Activated T-cell treated with anti-CD3 and anti-CD28 coated beads, Interleukin-2, amount 50 U/mL, for 24 hours (primary cell): ENCODE measurements at places on chromosomes 5 and 9.

DNA sequence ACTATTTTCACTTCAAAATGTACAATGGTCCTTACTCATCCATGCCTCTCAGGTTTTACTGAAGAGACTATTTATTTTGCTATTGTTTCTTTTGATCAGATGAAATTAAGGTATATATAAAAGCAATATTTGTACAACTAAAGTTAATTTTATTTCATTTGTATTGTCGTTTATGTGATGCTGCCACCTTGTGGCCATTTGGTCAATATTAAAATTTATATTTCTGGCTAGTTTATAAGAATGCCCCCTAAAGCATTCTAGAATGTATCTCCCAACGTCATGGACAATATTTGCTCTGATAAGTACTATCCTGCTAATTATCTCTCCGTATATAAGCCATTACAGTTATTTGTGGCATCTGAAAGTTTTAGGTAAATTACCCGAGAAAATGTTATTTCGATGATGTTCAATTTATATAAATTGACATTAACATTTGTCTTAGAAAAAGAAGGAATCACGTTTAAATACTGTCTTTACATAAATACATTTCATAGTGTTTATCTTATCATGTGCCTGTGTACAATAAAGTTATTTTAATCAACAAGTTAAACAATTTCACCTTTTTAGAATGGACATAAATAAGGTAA, 680.0 kb downstream of the TAF11L14 start:
- H3K27me3 ChIP-seq, result no peaks in the 10 kb centered on the region
- H3K4me1 ChIP-seq, result no peaks in the 10 kb centered on the region
- no peak for DNase-seq
- no peak overlapping the region for H3K4me3 ChIP-seq
- no peaks in the 10 kb centered on the region for H3K36me3 ChIP-seq

DNA sequence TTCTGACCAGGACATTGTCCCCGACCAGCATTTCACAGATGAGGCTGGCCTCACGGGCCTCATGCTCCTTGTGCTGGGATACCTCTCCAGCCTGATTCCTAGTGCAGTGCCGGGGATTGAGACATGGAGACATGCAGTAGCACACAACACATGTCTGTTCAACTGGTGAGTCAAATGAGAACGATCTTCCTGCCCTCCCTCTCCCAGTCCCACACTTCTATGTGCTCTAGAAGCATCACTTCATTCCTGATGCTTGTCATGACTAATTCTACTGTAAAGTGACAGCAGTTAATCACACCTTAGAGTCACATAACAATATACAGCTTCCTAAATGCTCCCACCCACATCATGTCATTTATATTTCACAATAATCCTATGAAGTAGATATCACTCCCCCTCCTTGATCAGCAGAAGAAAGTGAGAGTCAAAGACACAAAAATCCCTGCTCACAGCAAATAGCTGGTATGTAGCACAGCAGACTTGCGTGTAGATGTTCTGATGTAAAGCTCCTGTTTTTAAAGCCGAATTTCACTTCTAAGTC, 101.8 kb downstream of the CCDC192 start:
- DNase-seq, result no peak
- no peaks in the 10 kb centered on the region for H3K4me1 ChIP-seq

GRCh38 chr5:102668220-102668932, 86.7 kb upstream of the PAM start:
- peaks cover 29% of the 10 kb centered on the region for H3K27me3 ChIP-seq
- DNase-seq, result no peak
- no peaks in the 10 kb centered on the region for H3K36me3 ChIP-seq
- no peak overlapping the region for H3K4me3 ChIP-seq

DNA sequence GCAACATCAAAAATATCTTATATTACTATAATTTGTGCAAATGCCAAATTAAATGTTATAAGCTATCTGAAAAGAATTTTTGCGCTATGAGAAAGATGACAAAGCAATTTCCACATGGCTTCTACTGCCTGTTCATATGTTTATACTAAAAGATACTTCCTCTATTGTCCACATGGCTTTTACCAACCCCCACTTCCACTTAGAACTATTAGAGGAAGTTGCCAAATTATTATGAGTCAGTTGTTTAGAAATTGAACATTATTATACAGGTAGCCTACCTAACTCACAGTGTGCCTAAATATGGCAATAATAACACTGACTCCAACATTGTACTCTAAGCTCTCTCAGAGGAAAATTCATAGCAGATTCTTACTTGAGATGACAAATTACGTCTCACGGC, 37.6 kb upstream of the SLC27A6 start:
- H3K4me3 ChIP-seq, result no peak overlapping the region
- no peak overlapping the region for H3K27ac ChIP-seq
- no peak for DNase-seq

DNA sequence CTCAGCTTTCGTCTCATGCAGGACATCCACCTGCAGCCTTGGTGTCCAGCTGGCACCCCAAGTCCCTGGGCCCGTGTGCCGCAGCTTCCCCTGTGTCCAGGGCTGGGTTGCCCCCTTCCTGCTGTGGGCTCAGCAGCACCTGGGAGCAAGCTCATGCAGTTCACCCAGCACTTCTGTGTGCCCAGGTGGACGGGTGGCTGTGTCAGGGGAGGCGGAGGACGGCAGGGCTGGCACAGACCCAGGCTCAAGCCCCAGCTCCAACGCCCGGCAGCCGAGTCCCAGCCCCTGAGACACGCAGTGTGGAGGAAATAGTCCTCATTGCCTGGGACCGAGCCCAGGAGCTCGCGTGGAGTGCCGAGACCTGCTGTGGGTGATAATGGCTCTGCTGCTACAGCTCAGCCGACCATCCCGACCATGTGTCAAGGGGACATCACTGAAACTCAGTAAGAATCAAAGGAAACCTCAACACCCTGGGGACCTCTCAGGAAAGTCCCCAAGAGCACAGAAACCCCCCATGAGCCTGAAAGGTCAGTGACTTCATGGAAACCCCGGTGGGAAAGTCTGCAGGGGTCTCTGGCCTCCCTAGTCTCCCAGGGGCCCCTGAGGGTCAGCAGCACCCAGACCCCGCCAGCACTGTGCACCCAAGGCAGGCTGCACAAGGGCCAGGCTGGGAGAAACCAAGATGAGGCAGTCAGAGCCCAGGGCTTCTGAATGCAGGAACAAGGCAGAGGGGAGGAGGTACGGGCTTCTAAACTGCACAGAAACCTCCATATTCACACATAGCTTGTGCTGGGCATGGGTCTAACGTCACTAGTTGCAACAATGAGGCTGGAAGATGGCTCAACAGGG, 38.8 kb downstream of the LPCAT1 start:
- peak overlapping the region; percentile 81 for H3K27ac ChIP-seq
- H3K4me3 ChIP-seq, result no peak overlapping the region
- no peak for DNase-seq
- H3K4me1 ChIP-seq, result peaks cover 38% of the 10 kb centered on the region

DNA sequence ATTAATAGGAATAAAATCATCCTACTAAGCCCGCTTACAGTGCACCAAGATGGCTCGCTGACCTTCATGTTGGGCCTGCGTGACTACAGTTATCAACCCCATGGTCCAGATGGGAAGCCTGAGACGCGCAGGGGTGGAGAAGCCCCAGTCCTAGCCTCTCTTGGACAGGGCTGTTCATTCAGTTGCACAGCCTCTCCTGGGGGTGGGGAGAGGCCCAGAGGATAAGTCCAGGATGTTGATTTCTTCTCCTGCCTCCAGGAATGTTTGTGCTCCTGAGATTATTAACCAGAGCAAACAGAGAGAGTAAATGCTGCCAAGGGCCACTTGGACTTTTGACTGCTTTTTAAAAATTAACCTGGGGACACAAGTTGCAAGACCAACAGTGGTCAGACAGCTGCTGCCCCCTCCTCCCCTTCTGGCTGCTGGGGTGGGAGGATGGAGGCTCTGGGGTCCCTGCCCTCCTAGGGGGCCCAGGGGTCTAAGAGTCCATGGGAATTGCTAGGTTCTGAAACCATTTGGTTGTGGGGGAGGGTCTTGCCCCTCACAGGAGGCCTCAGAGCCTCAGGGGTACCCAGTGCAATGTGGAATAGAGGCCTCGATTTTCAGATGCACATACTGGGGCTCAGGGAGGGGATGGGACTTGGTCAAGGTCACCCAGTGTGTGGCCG, 2.8 kb upstream of the AMBP start:
- H3K4me3 ChIP-seq, result no peak overlapping the region
- H3K36me3 ChIP-seq, result no peaks in the 10 kb centered on the region
- peaks cover 2% of the 10 kb centered on the region for H3K27me3 ChIP-seq
- no peak overlapping the region for H3K27ac ChIP-seq
- DNase-seq, result no peak

- peaks cover 7% of the 10 kb centered on the region for H3K4me1 ChIP-seq
- no peaks in the 10 kb centered on the region for H3K36me3 ChIP-seq
- H3K27ac ChIP-seq, result no peak overlapping the region
- H3K4me3 ChIP-seq, result no peak overlapping the region
- H3K27me3 ChIP-seq, result peaks cover 43% of the 10 kb centered on the region
Observed at GRCh38 chr5:150082374-150082773, 4.0 kb downstream of the CSF1R start.

GRCh38 chr9:105023788-105024187, 95.8 kb upstream of the ABCA1 start:
- H3K27ac ChIP-seq, result no peak overlapping the region
- no peak for DNase-seq
- no peaks in the 10 kb centered on the region for H3K4me1 ChIP-seq
- H3K36me3 ChIP-seq, result no peaks in the 10 kb centered on the region
- H3K27me3 ChIP-seq, result peaks cover 5% of the 10 kb centered on the region
- no peak overlapping the region for H3K4me3 ChIP-seq

DNA sequence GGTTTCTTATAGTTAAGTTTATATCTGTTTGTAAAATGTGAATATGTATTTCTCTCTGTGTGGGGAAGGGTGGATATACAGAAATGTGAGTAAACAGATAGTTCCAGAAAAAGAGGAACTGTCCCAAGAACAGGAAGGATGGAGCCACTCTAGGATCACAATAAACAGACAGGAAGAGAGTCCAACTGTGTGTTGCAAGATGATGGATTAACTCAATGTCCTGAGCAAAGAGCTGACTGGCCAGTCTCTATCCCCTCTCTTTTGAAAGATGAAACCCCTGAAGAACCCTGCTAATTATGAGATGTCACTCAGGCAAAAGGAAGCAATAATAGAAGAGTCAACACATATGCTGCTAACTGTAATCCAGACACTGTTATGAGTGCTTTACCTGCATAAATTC, 202.7 kb downstream of the SEMA6A start:
- no peak overlapping the region for H3K4me3 ChIP-seq
- H3K27me3 ChIP-seq, result no peaks in the 10 kb centered on the region
- H3K36me3 ChIP-seq, result peaks cover 27% of the 10 kb centered on the region
- H3K4me1 ChIP-seq, result peaks cover 21% of the 10 kb centered on the region
- no peak overlapping the region for H3K27ac ChIP-seq

- H3K27ac ChIP-seq, result no peak overlapping the region
- H3K4me3 ChIP-seq, result no peak overlapping the region
- no peak for DNase-seq
Observed at GRCh38 chr5:52632281-52632680, 155.4 kb upstream of the ITGA1 start.

GRCh38 chr5:181181650-181182565, 23.1 kb downstream of the TRIM7 start:
- peaks cover 38% of the 10 kb centered on the region for H3K4me1 ChIP-seq
- H3K27ac ChIP-seq, result peak overlapping the region; percentile 19
- DNase-seq, result peak; percentile 62
- H3K4me3 ChIP-seq, result peak overlapping the region; percentile 25

DNA sequence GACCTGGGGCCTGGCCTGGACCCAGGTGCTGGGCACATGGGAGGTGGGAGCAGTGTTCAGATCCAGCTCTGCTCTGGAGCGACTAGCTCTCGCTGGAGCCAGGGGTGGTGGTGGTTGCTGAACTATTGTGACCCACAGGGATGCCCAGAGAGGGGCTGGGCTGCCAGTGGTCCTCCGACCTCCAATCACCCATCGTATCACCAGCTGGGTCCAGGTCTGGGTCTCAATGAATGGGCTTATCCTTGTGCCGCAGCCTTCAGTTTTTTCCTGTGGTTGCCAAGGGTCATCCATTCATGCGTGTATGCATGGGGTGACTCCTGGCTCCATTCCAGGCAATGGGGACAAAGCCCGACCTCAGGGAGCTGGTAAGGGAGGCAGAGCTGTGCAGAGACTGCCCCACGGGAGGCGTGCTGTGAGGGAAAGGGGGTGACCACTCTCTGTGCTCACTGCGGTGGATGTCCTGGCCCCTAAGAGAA, 68.6 kb upstream of the RNF130 start:
- H3K4me1 ChIP-seq, result peaks cover 7% of the 10 kb centered on the region
- H3K27ac ChIP-seq, result no peak overlapping the region
- no peak overlapping the region for H3K4me3 ChIP-seq

- peaks cover 24% of the 10 kb centered on the region for H3K27me3 ChIP-seq
- H3K36me3 ChIP-seq, result no peaks in the 10 kb centered on the region
- no peak overlapping the region for H3K4me3 ChIP-seq
- peaks cover 11% of the 10 kb centered on the region for H3K4me1 ChIP-seq
Observed at GRCh38 chr5:981456-981855, 27.1 kb upstream of the NKD2 start.

GRCh38 chr5:6140219-6140618, 238.1 kb downstream of the MED10 start:
- no peaks in the 10 kb centered on the region for H3K4me1 ChIP-seq
- H3K36me3 ChIP-seq, result no peaks in the 10 kb centered on the region
- H3K27me3 ChIP-seq, result no peaks in the 10 kb centered on the region
- no peak overlapping the region for H3K4me3 ChIP-seq
- no peak overlapping the region for H3K27ac ChIP-seq

GRCh38 chr5:179913461-179913860, 5.8 kb upstream of the TBC1D9B start:
- no peaks in the 10 kb centered on the region for H3K36me3 ChIP-seq
- H3K27me3 ChIP-seq, result peaks cover 5% of the 10 kb centered on the region
- no peak overlapping the region for H3K4me3 ChIP-seq
- no peak for DNase-seq
- no peak overlapping the region for H3K27ac ChIP-seq
- peaks cover 6% of the 10 kb centered on the region for H3K4me1 ChIP-seq

DNA sequence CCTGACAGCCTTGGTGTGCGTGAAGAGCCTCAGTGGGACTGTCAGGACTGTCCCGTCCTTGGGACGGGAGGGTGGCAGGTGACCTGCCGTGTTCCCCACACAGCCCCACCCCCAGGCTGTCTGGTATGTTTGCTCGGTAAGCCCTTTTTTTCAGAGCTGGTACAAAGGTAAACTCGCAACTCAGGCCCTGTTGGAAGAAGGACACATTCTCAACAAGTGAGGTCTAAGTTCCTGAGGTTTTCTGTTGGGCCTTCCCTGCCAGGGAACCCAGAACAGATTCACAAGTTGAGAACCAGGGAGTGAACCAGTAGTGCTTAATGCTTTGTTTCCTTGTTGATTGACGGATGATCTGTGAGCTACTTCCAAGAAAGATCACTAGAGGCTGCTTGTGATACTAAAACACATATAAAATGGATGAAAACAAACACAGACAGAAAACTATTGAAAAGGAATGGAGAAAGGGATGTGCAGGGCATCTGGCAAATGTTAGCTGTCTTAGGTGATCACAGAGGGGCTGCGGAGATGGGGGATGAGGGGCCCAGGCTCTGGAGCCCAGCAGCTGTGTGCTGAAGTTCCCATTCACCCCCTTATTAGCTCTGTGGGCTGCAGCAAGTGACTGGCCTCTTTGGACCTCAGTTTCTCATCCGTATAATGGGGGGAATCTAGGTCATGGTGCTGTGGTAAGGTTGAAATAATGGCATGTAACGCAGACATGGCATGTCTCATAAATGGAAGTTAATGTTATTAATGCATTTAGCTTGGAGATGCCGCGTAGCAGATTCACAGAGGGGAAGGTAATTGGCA, 2.7 kb downstream of the NDST1 start:
- no peak overlapping the region for H3K4me3 ChIP-seq
- DNase-seq, result no peak
- no peak overlapping the region for H3K27ac ChIP-seq
